ENCODE measurements at places on chromosomes 16 and 17.

DNA sequence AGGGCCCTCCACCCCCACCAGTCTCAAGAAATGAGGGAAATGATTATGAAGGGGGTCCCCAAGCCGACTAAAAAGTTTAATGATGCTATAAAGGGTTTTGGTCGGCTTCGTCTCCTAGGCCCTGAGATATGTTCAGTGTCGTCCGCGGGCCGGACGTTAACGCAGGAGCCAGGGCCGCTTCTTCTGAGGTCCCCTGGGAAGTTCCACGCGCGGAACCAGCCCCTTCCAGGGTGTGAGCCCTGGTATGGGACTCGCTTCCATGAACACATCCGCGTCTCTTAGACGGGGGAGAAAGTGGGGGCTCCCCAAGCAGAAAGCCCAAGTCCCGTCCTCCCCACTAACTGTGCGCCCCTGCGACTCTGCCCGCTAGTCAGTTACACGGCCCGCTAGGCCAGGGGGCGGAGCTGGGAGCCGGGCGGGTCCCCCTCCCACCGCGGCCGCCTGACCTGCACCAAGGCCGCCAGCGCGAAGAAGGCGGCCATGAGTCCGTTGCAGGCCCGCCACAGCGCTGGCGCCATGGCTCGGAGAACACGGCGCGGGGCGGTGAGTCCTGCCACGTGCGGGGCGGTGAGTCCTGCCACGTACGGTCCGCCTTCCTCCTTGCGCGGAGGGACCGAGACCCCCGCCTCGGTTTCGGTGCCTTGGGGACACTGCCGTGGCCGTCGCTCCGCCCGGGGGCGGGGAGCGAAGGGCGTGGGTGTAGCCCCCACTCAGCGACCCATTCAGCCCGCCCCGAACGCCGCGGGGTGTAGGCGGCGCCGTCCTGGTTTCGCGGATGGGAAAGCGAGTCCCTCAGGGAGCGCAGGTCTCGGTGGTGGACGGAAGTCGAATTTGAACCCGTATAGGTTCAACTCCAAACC is at the start of gene TMEM220:
Gene TMEM220, minus strand, starts transcription at position 690 of the 860 bp plus-strand sequence. Its CDS starts 172 bp downstream, at position 518.
- DNase-seq: no peak

- DNase-seq: no peak
Measured at GRCh38 chr16:70800311-70800710, 647 bp downstream of the VAC14 start.

DNA sequence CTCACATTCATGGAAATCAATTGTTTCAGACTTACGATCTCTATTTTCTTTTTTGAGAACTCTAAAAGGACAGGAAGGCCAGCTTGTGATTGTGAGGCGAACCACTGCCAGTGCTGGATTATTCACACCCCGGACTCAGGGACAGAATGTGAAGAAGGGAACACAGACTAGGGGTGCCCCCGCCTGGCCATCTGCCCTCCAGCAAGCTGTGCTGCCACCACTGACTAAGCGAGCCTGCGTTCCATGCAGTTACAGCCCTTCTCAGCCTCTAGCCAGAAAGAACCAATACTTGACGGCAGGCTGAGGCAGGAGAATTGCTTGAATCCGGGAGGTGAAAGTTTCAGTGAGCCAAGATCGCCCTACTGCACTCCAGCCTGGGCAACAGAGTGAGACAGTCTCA is 2.8 kb downstream of the HAGH start:
- no peak for DNase-seq

DNA sequence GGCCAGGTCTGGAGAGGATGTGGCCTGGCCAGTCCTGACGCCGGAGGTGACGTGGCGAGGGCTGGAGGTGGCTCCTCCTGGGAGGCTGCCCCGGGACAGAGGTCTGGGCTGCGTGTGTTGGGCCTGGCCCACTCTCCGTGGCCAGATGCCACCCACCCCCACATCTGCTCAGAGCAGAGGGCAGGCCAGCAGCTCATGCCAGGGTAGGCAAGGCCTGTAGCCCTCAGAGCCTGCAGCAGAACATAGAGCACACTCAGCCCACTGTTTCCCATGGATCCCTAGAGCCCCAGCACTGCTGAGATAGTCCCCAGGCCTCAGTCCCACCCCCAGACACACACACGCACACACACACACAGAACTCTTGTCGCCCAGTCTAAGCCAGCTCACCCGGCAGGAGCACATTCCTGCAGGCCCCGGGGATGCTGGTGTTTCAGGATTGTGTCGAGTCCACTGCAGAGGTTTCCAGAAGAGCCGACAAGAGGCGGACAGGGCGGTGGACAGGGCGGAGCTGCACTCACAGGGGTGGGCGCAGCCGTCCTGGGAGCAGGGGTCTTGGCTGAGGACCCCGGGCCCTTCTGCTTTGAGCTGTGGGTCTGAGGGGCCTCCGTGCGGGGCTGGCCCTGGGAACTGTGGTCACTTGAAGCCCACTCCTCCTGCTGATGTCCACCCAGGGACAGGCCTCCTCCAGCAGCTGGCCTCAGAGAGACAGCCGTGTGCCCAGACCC is 33.4 kb downstream of the SOX8 start:
- no peak for DNase-seq

GRCh38 chr16:78256686-78257375 is 157.4 kb downstream of the WWOX start:
- DNase-seq: no peak

Measured in activated gamma-delta T cell treated with anti-CD3 and anti-CD28 coated beads, Interleukin-2, amount 50 U/mL, for 16 hours (primary cell).